Activated naive CD4-positive, alpha-beta T cell treated with Interleukin-2 at 50 U/mL for 16 hours (primary cell): ENCODE measurements at places on chromosomes 3 and 15.

GRCh38 chr15:27061739-27062138, 90.8 kb downstream of the GABRG3 start:
- DNase-seq: no peak

- DNase-seq: no peak
Measured at GRCh38 chr3:10272977-10273376, 19.8 kb downstream of the GHRL start.

DNA sequence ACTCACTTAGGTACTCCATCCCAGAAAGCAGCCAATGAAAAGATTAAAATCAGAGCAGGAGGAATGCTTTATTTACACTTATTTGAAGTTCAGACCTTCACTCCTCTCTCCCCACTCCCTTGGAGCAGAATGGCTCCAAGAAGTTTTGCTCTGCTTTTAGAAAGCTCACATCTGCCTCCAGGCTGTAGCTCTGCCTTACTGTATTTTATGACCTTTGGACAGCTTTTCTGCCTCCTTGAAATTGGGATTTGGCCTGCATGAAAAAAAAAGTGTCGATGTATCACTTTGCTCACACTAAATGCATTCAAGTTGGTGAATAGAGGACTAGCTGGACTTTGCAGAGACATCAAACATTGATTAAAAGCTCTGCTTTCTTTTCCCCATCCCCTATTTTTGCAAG, 95.3 kb downstream of the SLC9A9 start:
- no peak for DNase-seq

DNA sequence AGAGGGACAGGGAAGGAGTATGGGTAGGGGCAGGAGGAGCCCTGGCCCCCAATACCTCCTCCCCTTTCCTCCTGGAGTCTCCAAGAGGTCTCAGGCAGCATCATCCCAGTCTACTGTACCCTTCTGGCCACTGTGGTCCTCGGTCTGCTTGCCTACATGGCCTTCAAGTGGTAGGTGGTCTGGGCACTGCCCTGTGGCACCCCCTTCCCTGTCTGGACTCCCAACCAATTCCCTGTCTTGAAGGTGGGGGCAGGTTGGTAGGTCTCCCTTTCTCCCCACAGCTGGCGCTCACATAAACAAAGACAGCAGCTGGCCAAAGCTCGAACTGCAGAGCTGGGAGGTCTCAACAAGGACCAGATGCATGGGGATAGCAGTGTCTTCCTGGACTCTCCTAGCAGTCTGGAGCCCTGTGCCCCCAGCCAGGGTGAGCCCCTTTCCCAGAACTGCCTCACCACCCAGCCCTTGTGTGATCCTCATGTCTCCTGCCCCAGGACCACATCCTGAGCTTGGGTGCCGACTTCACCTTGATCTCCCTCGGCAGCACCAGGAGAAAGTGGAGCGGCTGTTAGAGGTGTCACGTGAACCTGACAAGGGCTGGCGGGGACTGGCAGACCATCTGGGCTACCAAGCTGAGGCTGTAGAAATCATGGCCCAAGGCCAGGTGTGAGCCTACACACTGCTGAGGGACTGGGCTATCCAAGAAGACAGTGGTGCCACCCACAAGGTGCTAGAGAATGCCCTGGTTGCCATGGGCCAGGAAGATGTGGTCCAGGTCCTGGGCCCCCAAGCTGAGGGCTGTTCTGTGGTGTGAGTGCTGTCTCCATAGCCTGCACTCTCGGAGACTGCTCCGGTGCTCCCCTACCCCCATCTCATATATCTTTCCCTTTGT, 33.1 kb downstream of the NBEAL2 start:
- no peak for DNase-seq

GRCh38 chr3:151443583-151443982, 17.3 kb downstream of the IGSF10 start:
- DNase-seq: no peak

- no peak for DNase-seq
Measured at GRCh38 chr15:58203537-58203936, 65.4 kb downstream of the AQP9 start.

DNA sequence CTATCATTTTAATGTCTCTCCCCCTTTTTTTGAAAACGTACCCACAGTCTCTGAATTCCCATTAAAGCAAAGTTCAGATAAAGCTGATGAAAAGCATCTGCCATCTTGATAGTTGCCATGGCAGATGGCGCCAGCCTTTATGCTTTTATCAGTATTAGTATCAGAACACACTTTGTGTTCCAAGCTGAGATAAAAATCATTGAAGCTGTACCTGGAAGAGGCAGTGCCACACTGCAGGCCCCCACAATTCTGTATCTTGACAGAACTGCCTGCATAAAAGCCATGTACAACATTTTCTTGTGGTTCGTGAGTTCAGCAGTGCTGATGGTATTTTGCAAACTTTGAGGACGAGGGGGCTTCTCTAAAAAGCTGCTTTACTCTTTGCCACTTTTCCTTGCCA, 311.7 kb downstream of the SATB1 start:
- DNase-seq: no peak
